ENCODE measurements at places on chromosomes 6 and 20.

- DNase-seq, result no peak
Observed at GRCh38 chr6:39093149-39093708, 21.8 kb downstream of the SAYSD1 start.

DNA sequence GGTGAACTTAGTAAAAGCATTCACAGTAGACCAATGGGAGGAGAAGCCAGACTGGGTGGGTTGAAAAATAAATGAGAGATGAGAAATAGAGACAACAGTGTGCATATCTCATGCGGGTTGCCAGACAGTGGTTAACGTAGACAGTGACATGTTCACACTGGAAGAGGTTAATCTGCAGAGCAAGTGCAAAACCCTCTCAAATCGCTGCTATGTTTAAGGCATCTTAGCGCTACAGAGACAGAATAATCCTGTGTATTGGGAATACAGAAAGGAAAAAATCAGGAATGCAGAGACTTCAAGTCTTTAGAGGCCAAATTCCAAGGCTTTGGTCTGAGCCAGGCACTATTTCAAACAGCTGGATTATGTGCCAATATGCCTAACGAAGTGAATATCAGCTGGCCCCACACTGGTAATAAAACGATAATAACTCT lies 107.1 kb downstream of the TSHZ2 start:
- DNase-seq, result no peak

DNA sequence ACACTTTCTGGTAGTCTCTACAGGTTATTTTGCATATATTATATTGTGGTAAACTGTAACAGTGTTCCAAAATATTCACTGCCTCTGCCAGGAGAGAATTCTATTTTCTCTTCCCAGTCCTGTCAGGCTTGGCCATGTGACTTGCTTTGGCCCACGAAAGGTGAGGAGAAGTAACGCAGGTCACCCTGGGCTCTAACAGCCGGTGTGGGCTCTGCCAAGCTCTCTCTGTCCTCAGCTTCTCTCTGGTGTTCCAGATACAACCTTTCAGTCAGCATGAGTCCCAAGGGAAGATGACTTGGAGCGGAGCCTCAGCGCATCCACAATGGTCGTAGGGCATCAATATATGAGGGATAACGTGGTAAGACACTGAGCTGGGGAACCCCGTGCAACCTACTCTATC lies 113.0 kb upstream of the RREB1 start:
- DNase-seq, result no peak

- no peak for DNase-seq
Observed at GRCh38 chr6:227074-227782, 65.1 kb upstream of the DUSP22 start.

DNA sequence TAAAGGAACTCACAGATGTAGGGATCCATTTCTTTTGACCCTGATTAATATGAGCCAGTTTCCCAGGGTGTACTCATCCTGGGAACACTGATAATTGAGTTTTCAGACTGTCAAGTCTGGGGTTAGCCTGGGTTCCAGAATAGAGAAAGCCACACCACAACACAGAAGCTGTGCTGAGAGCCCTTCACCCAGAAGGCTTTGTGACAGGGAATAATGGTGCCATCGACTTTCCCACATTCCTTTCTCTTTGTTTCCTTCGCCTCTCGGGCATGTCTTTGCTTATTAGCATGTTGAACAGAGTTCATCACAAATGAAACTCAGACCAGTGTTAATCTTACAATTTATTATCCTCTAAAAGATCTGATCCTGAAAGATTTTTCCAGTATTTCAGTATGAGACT lies 95.0 kb downstream of the TCP11 start:
- no peak for DNase-seq

GRCh38 chr6:143399176-143399575 lies 51.3 kb downstream of the ADAT2 start:
- DNase-seq, result no peak

DNA sequence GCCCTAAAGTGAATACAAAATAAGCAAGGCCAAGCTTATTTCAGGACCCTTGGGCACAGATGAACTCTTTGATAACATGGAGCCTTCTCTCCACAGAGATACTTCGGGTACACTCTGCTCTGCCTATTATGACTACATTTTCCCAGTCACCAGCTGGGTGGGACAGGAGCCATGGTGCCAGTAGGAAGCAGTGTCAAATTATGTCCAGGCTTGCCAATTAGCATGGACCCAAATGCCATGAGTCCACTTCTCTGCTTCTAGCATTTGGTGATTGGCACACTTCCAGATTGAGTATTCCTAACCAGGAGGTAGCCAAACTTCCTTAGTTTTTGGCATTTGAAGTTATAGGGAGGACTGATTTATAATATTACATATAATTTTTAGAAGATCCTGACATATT lies 513.8 kb upstream of the HTR1E start:
- DNase-seq, result no peak

DNA sequence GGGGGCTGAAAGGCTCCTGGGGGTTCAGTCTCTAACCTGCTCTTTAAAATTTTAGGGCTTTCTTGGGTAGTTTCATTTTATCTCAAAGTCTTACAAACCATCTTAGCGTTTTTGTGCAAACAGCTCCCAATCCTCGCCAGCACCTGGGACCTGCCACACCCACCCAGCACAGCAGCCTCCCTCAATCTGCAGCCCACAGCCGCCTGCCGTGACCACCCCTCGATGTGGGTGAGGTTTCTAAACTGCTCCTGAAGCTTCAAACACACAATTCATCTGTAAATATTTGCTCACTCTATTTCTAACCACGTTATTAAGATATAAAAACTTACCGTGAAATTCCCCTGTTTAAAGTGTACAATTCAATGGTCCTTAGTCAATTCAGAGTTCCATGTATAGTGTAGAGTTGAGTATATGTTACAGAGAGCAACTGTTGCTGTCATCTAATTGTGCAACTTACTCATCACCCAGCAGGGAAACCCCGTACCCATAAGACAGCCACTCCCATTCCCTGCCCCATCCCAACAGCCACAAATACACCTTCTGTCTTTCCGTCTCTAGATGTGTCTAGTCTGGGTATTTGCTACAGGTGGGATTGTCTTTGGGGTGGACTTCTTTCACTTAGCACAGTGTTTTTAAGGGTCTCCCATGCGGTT lies 381.0 kb downstream of the TAF4 start:
- no peak for DNase-seq

Data from activated CD4-positive, CD25-positive, alpha-beta regulatory T cell (primary cell).